Body of pancreas (tissue), 4 donors: ENCODE measurements at places on chromosomes 6 and 20.

DNA sequence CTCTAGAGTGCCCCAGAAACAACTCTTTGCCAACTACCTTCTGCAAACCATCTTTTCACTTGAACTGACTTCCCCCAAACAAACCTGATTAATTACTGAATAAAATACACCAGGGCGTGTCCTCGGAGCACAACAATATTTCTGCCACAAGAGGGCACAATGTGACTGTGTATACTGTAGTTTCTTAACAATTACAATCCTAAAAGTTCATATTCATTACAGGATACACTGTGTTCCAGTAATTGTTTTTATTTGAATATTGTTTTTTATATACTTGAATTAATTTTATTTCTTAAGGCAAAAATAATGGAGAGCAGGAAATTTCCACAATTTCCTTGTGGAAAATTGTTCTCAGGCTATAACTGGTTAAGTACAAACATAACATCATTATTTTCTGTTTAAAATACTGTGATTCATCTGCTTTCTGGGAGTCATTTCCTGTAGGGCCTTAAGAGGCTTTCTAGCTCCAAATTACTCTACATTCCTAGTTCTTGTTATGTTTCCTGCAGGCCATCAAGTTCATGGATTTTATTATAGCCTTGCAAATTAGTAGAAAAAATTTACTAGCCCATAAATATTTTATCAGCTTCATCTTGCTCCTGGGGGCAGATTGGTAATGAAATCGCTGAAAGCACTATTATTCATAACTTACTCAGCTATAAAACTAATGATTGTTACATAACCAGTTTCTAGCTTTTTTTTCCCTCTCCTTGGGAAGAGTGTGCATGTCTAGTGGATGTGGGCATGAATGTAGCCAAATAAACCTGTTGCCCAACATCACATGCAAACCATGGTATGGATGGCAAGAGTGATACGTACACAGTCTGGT, 51.9 kb upstream of the SLC22A16 start:
- peak; percentile 55 for DNase-seq

GRCh38 chr6:101396548-101397173, 3.2 kb downstream of the GRIK2 start:
- peak; percentile 81 for DNase-seq

GRCh38 chr6:161255518-161255917, 18.3 kb downstream of the AGPAT4 start:
- DNase-seq: no peak

GRCh38 chr20:36035745-36036144, 67.4 kb downstream of the CNBD2 start:
- no peak for DNase-seq

- DNase-seq: no peak
Observed at GRCh38 chr20:53735536-53736050, 142.0 kb upstream of the ZNF217 start.

DNA sequence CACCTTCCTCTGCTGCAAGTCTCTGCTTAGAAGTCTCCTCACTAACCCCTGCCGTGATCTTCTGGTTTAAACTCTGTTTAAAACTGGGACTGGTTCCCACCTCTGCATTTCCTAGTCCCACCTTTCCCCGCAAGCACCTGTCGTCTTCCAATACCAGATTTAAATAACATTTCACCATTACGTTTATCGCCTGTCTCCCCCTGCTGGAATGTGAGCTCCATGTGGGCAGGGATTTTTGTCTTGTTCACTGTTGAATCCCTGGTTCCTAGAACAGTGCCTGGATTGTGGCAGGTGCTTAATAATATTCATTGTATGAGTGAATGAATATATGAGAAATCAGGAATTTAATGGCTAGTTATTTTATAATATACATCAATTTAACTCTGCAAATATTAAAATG, 2.7 kb downstream of the GUCA1A start:
- DNase-seq: no peak

GRCh38 chr6:93419304-93420162, at the start of gene EPHA7:
TSS of gene EPHA7 (minus strand) at chr6:93419559. CDS start at chr6:93419341, 218 bp downstream.
- peak; percentile 91 for DNase-seq

DNA sequence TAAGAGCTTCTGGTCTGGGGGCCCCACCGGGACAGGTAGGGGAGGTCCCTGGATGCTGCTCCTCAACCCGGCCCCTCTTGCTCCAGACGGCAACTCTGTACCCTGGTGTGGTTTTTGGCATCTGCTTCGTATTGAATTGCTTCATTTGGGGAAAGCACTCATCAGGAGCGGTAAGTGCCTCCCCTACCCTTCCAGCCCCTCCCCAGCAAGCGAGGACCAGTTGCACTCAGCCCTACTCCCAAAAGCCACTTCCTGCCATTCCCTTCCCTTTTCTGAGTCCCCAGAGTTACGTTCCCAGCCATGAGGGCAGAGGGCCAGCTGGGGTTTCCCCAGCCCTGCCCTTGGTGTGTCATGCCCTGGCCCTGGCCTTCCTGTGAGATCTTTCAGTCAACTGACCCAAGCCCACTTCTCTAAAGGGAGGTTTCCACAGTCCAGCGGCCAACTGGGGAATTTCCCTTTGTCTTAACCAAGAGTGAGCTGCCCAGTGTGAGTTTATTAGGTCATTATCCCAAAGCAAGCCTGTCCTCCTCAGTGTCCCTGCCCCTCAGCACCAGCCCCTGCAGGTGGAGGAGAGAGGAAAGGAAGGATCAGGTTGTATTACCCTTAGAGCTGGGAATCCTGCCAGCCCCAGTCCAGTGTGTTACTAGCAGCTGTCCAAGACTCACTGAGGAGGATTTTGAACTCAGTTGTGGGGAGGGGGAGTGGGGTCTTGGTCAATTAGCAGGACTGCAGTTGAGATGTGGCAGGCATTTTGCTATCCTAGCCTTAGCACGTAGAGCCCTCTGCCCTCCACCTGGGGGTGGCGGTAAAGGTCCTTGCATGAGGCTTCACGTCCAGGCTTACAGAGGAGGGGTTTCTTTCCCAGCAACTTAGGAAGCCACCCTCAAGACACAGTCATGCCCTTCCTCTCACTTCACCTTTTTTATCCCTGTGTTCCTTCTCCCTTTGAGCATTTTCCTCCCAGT, 45.8 kb downstream of the TM9SF4 start:
- DNase-seq: peak; percentile 59

GRCh38 chr6:135346747-135347146, 150.8 kb downstream of the AHI1 start:
- DNase-seq: no peak

- DNase-seq: no peak
Observed at GRCh38 chr20:10812759-10813327, 139.0 kb upstream of the JAG1 start.

DNA sequence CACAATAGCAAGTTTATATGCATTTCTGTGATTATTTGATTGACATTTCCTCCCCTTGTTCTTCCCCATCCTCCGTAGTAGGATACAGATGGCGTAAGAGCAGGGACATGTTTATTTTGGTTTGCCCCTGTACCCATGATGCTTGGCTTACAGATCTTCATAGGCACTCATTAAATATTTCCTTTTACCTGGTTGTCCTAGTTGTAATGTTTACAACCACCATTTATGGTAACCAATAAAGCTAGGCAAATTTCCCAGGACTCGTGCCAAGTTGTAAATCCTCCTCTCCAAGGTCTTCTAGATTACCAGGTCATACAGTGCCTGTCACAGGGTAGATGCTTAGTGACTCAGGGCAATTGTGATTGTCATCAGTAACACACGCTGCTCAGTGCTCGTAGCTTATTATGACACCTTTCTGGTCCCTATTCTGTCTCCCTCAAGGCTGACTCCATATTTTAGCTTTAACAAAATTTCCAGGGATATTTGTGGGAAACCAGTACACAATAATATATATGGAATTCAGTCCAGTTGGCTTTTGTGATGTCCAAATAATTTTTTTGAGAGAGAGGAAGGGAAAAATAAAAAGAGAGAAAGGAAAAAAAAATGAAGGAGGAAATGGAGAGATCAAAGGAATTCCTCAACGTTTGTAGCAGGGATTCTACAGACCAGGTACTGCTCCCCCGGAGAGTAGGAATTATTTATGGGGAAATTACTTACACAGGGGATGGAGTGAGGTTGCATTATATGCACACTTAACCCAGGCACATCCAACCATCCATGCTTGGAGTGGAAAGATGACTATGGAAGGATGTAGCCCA, 24.6 kb downstream of the CYP24A1 start:
- no peak for DNase-seq

- no peak for DNase-seq
Observed at GRCh38 chr6:42507901-42508300, 55.9 kb upstream of the UBR2 start.

DNA sequence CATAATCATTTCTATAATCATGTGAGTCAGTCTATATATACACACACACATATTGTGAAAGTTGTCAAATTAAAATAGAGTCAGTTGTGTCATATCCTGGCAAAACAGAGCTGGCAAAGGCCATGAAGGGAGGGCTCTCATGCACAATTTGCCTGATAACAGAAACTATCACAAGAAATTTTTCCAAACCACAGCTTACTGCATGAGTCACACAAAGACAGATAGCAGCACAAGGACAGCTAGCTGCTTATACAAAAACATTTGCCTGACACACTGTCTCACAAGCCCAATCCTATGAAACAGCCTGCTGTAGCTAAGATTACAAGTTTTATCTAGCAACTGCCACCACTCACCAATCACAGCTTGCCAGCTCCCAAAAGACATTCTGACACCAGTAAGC, 848.5 kb upstream of the MAN1A1 start:
- DNase-seq: no peak

- DNase-seq: no peak
Observed at GRCh38 chr6:135021310-135022049, 33.1 kb downstream of the HBS1L start.

DNA sequence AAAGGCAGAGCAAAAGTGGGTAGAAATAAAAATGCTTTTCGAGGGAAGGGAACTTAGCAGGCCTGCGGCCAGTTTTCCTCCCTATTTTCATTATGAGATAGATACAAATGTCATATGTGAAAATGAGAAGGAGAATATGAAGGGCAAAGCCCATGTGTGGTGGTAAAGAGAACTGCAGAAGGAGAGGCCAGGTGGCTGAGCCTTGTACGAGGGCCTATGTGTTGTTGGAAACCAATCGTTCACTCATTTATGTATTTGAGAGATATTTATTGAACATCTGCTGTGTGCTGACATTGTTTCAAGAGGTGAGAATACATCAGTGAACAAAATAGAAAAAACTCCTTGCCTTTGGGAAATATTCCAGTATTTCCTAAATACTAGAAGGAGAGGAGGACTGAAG, 147.7 kb downstream of the SH3BGRL2 start:
- no peak for DNase-seq

DNA sequence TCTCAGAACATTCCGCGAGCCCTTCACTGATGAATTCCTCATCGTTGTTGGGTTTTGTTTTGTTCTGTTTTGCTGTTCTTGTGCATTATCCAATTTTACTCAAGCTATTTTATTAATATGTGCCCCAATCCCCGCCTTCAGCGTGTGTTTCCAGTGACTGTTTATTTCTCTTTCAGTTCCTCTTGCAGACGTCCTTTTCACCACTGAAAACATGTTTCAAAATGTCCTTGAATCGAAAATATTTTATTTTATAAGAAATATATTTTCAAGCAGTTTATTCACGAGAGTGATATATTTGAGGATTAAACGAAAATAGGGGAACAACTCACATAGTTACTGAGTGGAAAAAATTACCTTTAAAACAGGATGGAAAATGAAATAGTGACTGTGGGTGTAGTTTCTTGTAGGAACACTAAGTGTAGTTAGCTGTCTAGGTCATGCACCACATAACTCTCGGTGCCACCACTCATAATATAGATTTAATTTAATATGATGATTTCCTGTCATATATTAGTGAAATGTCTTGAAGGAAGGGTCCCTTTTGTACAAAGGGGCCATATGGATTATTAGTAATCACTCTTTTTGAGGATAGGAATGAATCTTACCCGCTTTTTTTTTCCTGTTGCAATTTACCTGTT, 45.3 kb upstream of the HDDC2 start:
- DNase-seq: no peak

DNA sequence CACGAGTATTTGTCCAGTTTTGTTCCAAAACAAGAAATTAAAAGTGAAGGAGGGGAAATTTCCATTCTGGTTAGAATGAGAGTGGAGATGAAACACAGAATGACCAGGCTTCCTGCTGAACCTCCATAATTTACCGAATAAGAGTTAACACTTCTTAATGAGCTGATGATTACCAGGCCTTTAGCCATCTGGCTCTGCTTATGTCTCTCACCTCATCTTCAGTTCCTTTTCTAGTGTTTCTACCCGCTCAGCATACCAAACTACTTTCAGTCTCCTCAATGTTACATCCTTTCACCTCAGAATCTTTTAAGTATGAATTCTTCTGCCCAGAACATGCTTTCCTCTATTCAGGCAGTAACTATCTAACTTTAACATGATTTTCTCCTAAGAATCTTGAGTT, 209.0 kb upstream of the RSPO3 start:
- DNase-seq: no peak

DNA sequence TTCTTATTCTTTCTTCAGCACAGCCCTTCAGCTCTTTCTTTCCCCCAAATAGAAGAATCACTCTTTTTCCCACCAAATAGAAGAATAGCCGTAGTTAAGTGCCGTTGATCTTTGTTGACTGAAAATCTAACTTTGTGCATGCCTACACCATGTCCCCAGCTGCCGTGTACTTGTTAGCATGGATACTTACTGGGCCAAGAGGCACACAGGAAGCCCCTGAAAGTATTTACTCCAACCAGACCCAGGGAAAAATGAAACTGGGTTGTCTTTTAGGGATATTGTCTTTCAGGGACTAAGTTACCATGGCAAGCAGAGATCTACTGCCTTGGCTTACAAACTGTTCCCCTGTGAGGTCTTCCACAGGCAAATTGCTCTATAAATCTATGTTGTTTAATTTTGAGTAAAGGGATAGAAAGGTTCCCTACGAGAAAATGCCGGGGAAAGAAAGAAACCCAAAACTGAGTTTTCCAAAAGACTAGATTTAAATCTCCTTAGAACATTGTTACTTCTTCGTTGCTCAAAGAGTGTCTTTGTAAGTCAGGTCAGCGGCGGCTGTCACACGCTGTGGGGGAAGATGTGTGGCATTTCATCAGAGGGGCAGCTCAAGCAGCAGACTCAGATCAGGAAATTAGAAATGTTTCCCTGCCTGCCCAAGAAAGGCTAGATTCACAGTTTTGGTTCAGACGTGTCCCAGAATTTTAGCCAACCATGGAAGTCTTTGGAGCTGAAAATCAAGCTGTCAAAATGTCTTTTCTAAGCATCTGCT, 188.2 kb upstream of the PRND start:
- DNase-seq: no peak
